A673 (cell line): ENCODE measurements at places on chromosomes 4 and X.

- no peak for DNase-seq
Observed at GRCh38 chrX:69128588-69128987, 36.7 kb downstream of the PJA1 start.

DNA sequence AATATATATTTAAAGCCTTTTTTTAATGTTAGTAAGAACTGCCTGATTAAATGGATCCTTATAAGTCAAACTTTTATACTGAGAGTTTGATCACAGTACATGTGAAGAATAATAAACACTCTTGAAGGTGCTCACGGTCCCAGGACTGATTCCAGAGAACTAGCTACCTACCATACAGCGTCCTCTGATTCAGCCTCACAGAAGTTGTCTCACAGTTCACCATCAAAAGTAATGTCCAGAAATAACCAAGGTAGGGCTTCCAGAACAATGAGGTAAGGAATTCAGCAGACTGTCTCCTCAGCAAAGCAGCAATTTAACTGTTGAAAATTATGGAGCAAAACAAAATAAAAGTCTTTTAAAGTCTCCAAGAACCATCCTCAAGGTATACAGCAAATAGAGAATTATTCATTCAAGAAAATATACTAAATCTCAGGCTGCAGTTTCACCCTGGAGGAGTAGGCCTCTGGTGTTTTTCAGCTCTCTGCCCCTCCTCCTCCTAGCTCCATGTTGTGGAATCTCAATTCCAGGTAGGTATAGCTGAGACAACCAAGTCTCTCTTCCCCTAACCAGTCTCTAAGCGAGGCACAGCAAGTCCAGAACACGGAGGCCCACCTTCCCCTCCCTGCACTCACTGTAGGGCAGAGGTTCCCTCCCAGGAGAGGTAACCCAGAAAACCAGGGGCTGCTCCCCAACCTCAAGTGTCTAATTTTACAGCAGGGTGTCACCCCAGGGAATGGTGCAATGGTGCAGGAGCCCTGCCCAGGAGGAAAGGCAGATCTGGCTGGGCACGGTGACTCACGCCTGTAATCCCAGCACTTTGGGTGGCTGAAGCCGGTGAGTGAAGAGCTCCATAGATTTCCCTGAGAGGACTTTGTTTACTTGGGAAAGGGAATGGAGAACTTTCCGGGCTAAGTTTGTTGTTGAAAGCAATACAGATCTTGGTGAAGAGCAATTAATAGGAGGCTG is 28.6 kb downstream of the FAM241A start:
- no peak for DNase-seq

DNA sequence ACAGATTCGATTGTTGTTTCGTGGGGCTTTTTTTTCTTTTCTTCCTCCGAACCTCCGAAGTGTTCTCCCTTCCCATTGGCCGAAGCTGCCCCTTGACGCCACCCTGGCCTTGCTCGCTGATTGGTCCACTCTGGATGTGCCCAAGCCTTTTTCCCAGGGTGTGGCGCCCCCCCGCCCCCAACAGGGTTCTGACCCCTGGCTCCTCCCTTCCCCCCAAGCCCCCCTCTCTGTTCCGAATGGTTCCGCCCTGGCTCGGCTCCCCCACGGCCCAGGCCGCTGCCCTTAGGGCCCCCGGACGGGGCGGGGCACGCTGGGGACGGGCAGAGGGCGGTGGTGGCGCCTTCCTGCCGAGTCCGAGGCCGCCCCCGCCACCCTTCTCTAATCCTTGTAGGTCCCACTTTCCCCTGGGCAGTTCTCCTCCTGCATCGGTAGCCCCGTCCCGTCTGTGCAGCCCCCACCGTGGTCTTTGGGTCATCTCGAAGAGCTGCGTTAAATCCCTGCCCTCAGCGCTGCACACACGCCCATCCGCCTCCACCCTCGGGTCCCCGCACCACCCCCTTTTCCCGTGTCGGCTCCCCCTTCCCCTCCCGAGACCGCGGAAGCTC is 25.5 kb downstream of the UTP14A start:
- peak; percentile 87 for DNase-seq

- DNase-seq = no peak
Observed at GRCh38 chrX:26914232-26914631, 548.9 kb downstream of the PPP4R3C start.

GRCh38 chrX:46582966-46583365 is 9.4 kb downstream of the CHST7 start:
- DNase-seq = peak; percentile 42

DNA sequence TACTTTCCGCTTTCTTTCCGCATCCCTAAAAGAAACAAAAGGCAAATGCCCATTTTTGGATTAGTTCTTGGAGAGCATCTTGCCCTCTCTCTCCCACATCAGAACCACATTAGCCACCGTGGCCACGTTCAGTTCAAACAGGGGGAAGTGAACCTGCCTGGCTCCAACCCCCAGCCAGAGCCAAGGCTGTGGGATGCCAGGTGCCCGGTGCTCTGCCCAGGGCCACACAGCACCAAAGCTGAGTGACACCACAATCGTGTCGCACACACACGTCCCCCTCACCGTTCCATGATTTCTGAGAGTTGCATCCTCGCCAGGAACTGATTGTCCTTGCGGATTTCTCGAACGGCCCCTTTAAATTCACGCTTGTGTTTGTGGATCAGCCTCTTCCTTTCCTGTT is 24.3 kb downstream of the NOP14 start:
- DNase-seq = no peak

DNA sequence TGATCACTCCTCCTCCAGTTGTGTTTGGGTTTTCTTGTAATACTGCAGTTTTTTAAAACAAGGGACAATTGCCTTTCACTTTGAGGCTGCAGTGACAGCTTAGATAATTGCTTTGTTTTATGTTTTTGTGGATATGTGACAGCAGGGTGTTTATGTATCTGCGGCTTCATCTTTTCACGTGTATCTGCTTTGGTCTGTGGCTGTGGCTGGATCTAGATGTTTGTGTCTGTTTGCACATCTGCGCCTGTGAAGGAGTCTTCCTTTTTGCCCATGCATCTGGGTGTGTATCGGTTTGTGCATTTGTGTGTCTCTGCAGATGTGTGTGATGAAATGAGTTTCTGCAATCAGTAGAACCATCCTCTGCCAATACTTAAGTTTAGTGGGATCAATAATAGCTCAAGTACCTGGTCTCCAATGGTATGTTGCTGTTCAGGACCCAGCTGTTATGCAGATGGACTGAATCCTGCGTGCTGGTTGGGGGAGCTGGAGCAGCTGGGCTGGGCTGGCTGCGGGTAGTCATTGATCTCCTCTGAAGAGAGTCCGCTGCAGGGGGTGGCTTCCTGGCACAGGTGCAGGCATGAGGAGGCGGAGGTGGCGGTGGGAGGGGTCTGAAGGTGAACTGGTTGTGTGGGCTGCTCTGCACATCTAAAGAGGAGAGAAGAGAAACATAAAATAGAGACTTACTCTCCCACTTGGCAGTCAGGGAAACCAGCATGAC is 390.3 kb downstream of the SH2D1A start:
- DNase-seq = no peak

DNA sequence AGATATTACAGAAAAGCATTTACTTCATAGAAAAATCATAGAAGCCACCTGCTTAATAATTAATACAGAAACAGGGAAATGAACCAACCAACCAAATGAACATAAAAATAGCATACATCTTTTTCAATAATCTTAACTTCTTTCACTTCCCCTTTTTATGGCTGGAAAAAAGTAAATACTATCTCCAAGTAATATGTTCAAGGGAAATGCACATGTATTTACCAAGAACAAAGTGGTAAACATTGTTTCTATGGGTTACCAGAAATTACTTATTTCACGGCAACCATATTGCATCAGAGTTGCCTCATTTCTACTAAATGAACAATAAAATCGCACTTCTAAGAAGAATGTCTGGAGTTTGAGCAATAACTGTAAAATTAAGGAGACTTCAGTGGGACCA is 321.3 kb downstream of the TMA16 start:
- DNase-seq = peak; percentile 12

DNA sequence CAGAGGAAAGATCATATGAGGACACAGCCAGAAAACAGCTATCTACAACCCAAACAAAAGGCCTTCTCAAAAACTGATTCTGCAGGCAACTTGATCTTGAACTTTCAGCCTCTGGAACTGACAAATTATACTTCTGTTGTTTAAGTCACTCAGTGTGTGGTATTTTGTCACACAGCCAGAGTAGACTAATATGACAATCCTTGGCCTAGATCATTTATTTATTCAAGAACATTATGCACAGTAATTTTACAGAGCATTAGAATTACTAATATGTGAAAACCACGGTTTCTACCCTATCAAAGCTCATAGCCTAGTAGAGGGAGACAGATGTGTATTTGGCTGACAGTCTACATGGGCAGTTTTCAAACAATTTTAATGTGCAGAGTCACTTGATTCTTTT is 167.8 kb upstream of the PCDH18 start:
- no peak for DNase-seq

DNA sequence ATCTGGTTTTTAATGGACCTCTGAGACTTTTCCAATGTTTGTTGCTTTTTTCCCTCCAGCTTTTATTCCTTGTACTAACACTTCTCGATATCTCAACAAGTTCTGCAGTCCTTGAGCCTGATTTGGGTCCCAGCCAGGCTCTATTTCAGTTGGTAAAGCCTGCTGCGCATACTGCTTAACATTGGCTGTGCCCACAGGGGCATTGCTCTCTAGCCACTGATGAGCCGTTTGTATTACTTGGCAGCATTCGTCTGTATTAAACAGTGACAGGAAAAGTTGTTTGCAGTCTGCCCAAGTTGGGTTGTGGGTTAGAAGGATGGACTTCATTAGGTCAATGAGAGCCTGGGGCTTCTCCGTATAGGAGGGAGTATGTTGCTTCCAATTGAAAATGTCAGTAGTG is 59.6 kb upstream of the XAGE1B start:
- no peak for DNase-seq

GRCh38 chr4:185416955-185417354 is 8.8 kb downstream of the UFSP2 start:
- DNase-seq = no peak

DNA sequence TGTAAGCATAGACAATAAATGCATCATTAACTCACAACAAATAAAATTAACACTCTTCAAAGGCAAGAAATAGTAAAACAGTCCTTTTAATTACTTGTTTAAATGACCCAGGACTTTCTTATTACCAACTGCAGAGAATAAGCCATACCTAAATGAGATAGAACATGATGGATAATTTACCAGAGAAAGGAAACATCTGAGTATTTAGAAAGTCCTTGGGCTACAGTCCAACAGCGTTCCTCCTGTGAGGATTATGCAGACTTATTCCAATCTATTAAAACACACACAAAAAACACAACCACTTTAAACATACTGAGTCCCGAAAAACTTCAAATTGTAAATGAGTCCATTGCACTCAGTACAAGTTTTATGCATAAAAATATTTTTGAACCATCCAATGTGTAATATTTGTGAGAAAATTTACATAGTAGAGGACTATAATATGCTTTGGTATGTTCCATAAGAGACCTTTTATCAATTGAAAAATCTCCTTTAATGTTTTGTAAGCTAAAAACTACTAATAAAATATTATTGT is 129.2 kb downstream of the NR3C2 start:
- peak; percentile 30 for DNase-seq

DNA sequence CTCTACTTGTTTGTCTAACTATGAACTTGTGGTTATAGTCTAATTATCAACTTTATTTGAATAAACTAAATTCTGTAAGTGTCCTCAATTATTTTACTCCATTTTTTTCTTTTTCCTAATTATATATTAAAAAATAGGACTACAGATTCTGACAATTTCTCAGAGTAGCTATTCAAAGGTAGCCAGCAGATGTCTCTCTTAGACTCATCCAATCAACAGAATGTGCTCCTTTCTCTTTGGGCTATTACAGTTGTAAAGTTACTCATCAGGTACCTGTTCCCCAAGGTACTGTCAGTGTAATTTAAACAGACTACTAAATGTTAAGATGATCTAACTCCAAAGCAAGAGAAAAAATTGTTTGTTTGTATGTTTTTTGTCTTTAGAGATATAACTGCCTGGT is 248.6 kb downstream of the PCDH18 start:
- no peak for DNase-seq

- no peak for DNase-seq
Observed at GRCh38 chr4:66575008-66575696, 904.9 kb upstream of the EPHA5 start.

GRCh38 chrX:136055651-136056221 is 70.5 kb downstream of the SLC9A6 start:
- peak; percentile 21 for DNase-seq

GRCh38 chrX:15906041-15906943 is 51.7 kb upstream of the AP1S2 start:
- no peak for DNase-seq

- DNase-seq = no peak
Observed at GRCh38 chr4:38855466-38855865, 1.2 kb downstream of the TLR6 start.

DNA sequence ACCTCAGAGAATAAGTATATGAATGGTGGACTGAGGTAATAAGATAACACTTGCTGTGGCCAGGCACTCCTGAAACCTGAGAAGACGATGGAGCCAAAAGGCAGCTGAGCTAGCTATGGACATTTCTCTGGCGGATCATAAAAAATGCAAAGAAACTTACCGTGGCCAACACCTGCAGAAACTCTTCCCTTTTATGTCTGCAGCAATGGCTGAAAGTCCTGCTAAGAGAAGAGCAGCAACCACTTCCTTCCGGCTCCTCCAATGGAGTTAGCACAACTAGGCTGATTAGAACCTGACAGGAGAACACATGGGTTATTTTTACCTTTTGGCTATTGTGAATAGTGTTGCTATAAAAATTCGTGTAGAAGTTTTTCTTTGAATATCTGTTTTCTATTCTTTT is 76.0 kb upstream of the MAGEB16 start:
- DNase-seq = no peak

- no peak for DNase-seq
Observed at GRCh38 chr4:124426279-124426678, 286.3 kb downstream of the ANKRD50 start.
